ENCODE measurements at places on chromosomes 12 and 14.

DNA sequence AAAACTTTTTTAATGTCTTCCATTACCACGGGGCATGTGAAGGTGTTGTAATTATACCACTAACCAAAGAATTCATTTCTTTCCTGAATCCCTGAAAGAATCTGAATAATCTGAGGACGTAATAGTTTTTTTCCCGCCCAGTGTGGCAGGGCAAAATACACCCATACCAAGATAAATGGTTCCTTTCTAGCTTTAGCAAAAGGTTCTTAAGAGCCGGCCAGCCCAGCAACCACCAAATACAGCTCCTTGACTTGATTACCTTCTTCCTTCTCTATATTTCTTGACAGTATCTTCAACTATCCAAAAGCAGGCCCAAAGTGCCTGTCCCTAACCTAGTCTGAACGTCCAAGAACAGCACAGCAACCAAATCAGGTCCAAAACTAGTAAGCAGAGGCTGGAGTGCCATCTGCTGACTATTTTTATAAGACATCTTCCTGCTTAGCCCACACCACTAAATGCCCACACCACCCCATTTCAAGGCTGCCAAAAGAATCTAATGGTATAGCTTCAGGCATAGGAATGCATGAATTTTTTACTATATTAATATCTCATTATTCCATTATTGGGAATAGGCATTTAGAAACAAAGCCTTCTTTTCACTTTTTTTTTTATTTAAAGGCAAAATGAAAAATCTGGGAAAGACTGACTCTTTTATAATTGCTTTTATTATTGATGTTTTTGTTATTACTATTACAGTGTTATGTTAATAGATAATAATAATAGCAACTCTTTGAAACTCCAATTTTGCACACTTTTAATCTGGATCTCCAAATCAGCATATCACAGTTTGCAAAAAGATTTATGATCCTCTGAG is 524.4 kb downstream of the MED13L start:
- peak; percentile 62 for DNase-seq

- DNase-seq, result no peak
Observed at GRCh38 chr12:31687101-31687527, 27.6 kb downstream of the ETFBKMT start.

DNA sequence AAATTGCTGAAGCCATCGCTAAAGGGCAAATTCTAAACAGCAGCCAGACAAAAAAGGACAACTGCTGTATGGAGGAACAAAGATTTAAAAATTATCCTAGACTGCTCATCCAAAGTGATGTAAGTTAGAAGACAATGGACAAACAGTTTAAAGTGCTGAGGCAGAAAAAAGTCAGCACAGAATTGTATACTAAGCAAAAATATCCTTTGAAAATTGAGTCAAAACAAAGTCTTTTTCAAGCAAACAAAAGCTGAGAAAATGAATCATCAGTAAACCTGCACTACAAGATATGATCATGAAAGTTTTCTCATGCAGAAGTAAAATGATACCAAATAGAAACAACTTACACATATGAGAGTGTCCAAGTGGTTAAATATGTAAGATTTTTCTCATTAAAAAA is 43.6 kb downstream of the EML5 start:
- DNase-seq, result no peak

DNA sequence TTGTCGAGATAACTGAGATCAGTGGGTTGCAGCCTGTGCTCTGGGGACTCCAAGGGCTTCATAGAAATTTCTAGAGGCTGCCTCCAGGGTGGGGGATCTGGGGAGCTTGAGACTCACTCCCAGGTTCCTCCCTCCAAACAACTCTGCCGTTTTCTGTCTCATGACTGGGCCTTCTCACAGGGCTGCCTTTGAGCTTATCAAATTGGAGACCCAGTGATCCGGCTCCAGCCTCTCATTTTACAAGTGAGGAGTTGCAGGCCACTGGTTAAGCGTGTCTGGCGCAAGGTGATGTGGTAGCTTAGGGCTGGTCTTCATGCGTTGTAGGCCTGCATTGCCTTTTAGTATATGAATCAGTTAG is 85.8 kb downstream of the SLC25A47 start:
- DNase-seq, result no peak

GRCh38 chr12:50166799-50167048 is 445 bp downstream of the CERS5 start:
- no peak for DNase-seq

Data from HEK293T (cell line).